ENCODE measurements at places on chromosomes 12 and 14. TPM values are rescaled to one million over a fixed set of nuclear protein-coding genes. Genes with fewer than 3 reads are reported as not detected.
A peak's percentile ranks its signal among the peaks of the same experiment; 100 is the strongest.

DNA sequence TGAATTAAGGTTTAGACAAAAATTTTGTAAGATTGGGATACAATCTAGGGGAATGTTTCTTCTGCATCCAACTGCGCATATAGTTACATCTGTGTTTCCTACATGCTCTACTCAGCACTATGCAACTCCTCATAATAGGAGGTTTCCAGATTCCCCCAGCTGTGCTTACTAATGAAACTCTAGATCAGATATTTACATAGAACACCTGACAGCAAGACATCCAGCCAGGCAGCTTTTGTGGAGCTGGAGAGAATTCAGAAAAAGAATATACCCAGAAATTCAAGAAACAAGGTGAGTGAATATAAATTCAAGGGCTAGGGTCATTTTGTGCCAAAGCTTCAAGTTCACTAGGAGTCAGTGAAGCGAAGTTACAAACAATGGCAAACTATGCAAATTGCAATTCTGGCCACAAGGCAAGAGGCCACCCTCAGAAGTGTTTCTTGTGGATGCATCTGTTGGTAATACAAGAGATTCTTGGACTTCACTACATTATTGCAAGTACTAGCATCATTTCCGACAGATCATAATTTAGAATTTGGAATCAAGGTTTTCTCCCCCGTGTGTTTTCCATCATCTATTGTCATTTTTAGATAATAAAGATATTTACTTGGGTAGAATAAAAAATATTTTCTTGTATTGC, 341.2 kb upstream of the NAV3 start:
- no peaks in the 10 kb centered on the region for H3K27me3 ChIP-seq
- no peak for DNase-seq
- H3K4me1 ChIP-seq, result peaks cover 7% of the 10 kb centered on the region
- H3K36me3 ChIP-seq, result no peaks in the 10 kb centered on the region
- H3K27ac ChIP-seq, result no peak overlapping the region

- no peak for DNase-seq
- peaks cover 6% of the 10 kb centered on the region for H3K4me1 ChIP-seq
- no peak overlapping the region for H3K4me3 ChIP-seq
- H3K36me3 ChIP-seq, result no peaks in the 10 kb centered on the region
Observed at GRCh38 chr12:39975374-39975918, 130.4 kb downstream of the SLC2A13 start.

GRCh38 chr14:38799671-38800070, 303.4 kb downstream of the SEC23A start:
- no peak overlapping the region for H3K27ac ChIP-seq
- no peaks in the 10 kb centered on the region for H3K27me3 ChIP-seq
- no peak overlapping the region for H3K4me3 ChIP-seq
- no peaks in the 10 kb centered on the region for H3K4me1 ChIP-seq
- no peak for DNase-seq

DNA sequence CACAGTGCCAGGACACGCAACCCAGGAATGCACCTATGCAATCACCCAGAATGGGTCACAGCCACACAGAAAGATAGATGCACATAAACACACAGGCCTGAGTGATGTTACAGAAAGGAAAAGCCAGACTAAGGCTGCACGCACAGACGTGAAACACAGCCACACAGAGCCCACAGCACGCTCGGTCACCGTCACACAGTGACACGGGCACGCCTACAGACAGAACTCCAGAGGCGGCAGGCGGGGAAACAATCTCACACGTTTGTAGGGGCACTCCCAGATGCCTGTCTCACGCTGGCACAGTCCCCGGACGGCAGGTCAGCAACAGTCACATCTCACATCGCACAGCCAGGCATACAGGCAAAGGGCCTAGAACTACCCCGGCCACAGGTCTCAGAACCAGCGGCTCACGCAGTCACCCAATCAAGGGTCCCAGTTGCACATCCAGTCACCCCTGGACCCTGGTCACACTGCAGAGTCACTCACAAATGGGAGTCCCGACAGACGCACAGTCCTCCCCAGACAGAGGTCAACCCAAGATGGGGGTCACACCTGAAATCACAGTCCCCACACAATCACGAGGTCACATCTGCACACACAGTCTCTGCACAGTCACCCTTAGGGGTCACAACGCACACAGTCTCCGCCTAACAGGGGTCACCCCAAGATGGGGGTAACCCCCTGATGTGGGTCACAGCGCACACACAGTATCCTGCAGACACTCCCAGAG, 790 bp downstream of the SSH1 start:
- H3K36me3 ChIP-seq, result no peaks in the 10 kb centered on the region
- H3K4me3 ChIP-seq, result peak overlapping the region; percentile 81
- no peak overlapping the region for H3K27ac ChIP-seq
- H3K27me3 ChIP-seq, result no peaks in the 10 kb centered on the region
- no peak for DNase-seq

- peak overlapping the region; percentile 80 for H3K4me3 ChIP-seq
- H3K27ac ChIP-seq, result no peak overlapping the region
- peaks cover 8% of the 10 kb centered on the region for H3K27me3 ChIP-seq
- H3K4me1 ChIP-seq, result peaks cover 3% of the 10 kb centered on the region
- DNase-seq, result no peak
Observed at GRCh38 chr14:25050269-25051150, 563 bp upstream of the STXBP6 start.

GRCh38 chr12:84421103-84421502, 491.5 kb downstream of the SLC6A15 start:
- no peaks in the 10 kb centered on the region for H3K36me3 ChIP-seq
- no peak overlapping the region for H3K4me3 ChIP-seq
- no peaks in the 10 kb centered on the region for H3K4me1 ChIP-seq
- no peaks in the 10 kb centered on the region for H3K27me3 ChIP-seq
- H3K27ac ChIP-seq, result no peak overlapping the region
- DNase-seq, result no peak

- DNase-seq, result no peak
- H3K4me1 ChIP-seq, result no peaks in the 10 kb centered on the region
- H3K4me3 ChIP-seq, result no peak overlapping the region
- H3K36me3 ChIP-seq, result no peaks in the 10 kb centered on the region
- no peaks in the 10 kb centered on the region for H3K27me3 ChIP-seq
- no peak overlapping the region for H3K27ac ChIP-seq
Observed at GRCh38 chr12:1846421-1847405, 26.3 kb downstream of the LRTM2 start.

DNA sequence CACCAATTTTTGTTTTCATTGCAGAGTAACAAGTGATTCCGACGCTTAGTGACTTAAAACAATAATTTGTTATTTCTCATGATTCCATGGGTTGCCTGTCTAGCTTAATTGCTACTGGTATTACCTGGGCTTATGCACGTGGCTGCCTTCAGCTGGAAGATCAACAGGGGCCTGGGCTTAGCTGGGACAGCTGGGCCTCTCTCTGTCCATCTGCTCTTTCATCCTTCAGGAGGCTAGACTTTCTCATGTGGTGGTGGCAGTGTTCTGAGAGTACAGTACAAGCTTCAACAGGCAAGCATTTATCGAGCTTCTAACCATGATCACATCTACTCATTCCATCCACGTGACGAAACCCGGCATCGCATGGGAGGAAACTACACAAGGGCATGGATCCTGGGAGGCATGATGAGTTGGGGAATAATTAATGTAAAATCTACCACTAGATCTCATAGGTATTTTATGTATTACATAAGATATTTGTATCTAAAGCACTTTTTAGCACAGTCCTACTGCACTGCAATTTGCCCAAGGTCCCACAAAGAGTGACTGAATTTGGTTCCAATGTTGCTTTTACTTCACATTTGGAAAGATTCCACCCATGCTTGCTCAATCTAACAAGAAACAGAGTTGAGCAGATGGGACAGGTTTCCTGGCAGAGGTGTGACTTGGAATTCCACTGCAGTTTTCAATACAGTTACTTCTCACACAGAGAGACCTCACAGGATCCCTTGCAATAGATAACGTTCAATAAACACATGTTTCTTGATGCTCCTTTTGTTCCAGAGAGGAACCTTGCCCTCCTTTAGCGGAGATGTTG, 153.1 kb upstream of the FRMD6 start:
- DNase-seq, result no peak
- H3K27me3 ChIP-seq, result no peaks in the 10 kb centered on the region
- no peaks in the 10 kb centered on the region for H3K4me1 ChIP-seq
- H3K27ac ChIP-seq, result no peak overlapping the region
- no peak overlapping the region for H3K4me3 ChIP-seq

- no peak for DNase-seq
- H3K4me3 ChIP-seq, result no peak overlapping the region
- no peaks in the 10 kb centered on the region for H3K4me1 ChIP-seq
- H3K36me3 ChIP-seq, result no peaks in the 10 kb centered on the region
Observed at GRCh38 chr12:47545938-47546609, 159.8 kb downstream of the RPAP3 start.

DNA sequence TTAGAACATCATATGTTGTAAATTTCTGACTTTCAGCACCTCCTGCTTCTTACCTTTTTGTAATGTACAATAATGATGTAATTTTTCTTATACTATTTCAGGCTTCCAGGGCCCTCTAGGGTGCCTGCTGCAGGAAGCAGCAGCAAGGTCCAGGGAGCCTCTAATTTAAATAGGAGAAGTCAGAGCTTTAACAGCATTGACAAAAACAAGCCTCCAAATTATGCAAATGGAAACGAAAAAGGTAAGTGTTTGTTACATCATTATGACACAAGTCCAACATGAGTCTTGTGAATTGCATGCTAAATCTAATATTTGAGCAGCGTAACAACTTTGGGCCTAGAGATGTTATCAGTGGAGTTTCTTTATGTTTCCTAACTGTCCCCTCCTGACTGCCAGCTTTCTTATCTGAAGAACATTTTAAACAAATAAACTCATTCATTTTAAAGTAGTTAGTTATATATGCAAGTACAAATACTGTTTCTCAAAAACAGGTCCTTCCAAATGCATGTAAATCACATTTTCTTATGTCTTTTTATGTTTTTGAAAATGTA, 167.6 kb downstream of the NAV3 start:
- H3K4me3 ChIP-seq, result no peak overlapping the region
- H3K27ac ChIP-seq, result no peak overlapping the region
- no peaks in the 10 kb centered on the region for H3K4me1 ChIP-seq
- DNase-seq, result no peak

DNA sequence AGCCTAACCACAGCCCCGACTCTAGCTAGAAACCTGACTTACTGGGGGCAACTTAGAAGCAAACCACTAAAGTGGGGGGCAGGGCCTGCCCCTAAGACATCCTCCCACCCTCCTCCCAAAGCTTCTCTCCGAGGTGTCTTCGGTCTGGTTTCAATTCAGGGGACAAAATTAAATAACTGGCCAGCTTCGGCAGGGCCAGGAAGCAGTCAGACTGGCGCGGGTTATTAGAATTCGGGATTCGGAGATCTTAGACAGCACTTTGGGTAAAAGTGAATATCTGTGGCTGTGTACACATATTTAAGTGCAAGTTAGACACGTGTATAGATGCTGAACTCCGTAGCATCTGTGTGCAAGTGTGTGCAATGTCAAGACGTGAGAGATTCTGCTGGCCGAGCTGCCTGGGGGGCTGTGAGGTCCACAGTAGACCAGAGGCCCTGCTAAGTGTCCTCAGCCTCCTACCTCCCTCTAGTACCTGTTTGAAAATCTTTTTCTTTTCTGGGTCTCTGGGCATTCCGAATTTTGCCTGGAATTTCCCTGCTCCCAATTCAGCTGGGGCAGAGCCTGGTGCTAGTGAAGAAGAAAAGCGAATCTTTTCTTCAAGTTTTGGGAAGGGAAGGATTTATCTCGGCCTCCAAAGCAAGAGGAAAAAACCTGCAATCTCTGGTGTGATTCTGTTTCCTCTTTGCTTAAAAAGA, 4.0 kb upstream of the HOXC10 start:
- H3K27me3 ChIP-seq, result peaks cover 97% of the 10 kb centered on the region
- no peak overlapping the region for H3K27ac ChIP-seq
- H3K4me1 ChIP-seq, result no peaks in the 10 kb centered on the region
- no peak overlapping the region for H3K4me3 ChIP-seq
- no peaks in the 10 kb centered on the region for H3K36me3 ChIP-seq

- no peaks in the 10 kb centered on the region for H3K36me3 ChIP-seq
- no peak overlapping the region for H3K27ac ChIP-seq
- peaks cover 17% of the 10 kb centered on the region for H3K4me1 ChIP-seq
- H3K27me3 ChIP-seq, result no peaks in the 10 kb centered on the region
- H3K4me3 ChIP-seq, result no peak overlapping the region
- DNase-seq, result no peak
Observed at GRCh38 chr14:85575617-85575898, 45.6 kb downstream of the FLRT2 start.

Gene KLRB1
- not detected for total RNA-seq

Gene TAS2R30
- 1.0 TPM for total RNA-seq

Measured in H1 (cell line).